Germinal center (tissue), 1 donor: ENCODE measurements at places on chromosomes 4 and X.

- DNase-seq: no peak
Measured at GRCh38 chr4:88859191-88859812, 161.7 kb upstream of the NAP1L5 start.

GRCh38 chr4:82462415-82462831 lies 32.0 kb downstream of the ENOPH1 start:
- DNase-seq: peak; percentile 88

DNA sequence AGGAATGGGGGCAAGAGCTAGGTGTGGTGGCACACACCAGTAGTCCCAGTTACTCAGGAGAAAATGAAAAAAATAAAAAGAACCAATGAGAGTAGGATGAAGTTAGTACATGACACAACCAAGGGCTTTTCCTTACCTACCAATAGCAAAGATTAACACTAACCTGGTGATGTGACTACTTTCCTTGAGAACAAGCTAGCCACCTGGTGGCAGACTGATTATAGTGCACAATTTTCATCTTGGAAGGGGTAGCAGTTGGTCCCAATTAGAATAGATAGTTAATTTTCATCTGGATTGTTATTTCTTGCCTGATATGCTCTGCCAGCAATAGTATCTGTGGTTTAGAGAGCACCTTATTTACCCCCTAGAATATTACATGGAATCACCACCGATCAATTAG lies 1216.8 kb upstream of the PABPC4L start:
- no peak for DNase-seq

DNA sequence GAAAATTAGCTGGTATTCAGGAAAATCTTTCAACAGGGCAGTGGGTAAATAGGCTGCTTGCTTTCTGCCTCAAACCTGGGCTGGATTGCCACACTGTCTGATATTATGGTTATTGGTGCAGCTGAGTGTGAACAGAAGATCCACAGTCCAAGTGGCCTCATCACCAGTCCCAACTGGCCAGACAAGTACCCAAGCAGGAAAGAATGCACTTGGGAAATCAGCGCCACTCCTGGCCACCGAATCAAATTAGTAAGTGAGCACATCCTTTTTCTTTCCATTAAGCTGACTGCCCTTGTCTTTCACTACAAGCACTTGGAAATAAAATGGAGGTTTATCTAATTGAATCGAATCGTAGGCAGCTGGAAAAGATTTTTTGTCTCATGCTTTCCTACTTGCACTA lies 204.7 kb downstream of the TLL1 start:
- no peak for DNase-seq

DNA sequence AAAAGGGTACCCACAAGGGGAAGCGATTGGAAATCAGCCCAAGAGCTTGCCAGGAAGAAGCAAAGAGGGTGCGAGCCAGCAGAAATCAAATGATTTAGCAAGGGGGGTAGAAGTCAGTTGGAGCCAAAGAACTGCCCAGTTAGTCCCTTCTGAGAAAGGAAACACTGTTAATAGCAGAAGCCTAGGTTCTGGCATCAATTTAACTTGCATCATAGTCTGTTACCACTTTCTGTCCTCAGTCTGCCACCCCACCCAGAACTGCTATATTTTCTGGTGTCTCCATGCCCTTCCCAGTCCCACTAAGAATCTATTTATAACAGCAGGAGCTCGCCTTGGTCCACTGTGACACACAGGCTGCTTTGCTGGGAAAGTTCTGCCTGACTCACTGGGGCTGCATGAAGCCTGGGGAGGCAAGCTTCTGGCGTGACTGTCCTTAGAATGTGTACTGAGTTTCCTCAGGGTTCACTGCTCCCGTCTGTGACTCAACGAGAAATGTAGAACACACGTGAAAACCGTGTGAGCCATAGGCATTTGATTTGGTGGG lies 157.8 kb upstream of the TTC29 start:
- DNase-seq: no peak

DNA sequence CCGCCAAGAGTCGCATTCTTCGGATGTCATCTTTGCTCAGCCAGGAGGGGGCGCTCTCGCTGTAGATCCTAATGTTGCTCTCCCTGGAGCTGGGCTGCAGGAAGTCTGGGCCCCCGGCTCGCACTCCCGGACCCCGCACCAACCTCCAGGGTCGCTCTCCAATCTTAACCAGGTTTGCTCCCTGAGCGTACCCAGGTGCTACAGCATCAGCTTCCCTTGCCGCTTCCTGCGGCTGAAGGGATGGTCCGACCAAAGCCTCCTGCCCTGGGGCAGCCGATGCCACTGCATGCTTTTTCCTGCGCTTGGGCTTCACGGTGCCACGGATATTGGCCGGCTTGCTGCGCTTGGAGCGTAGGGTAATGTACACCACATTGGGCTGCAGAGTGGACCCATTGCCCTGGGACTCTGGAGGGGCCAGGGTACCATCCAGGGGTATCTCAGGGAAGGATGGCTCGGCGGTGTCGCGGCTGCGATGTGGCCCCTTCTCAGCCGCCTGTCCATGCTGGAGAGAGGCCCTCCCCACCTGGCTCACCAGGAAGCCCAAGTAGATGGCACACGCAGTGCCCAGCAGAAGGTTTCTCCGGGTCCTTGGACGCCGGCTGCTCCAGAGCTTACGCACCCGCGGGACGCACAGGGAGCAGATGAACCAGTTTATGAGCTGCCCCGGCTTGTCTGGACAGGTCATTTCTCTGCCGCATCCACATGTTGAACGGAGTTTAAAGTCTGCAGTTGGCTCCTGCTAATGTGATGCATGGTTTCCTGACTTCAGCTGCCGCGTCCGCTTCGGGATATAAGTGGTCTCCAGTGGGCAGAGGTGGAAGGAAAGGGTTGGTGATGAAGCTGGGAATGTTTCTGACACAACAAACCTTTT lies 1.9 kb downstream of the GASK1B start:
- no peak for DNase-seq

- no peak for DNase-seq
Measured at GRCh38 chr4:15706646-15707362, 3.9 kb downstream of the BST1 start.

DNA sequence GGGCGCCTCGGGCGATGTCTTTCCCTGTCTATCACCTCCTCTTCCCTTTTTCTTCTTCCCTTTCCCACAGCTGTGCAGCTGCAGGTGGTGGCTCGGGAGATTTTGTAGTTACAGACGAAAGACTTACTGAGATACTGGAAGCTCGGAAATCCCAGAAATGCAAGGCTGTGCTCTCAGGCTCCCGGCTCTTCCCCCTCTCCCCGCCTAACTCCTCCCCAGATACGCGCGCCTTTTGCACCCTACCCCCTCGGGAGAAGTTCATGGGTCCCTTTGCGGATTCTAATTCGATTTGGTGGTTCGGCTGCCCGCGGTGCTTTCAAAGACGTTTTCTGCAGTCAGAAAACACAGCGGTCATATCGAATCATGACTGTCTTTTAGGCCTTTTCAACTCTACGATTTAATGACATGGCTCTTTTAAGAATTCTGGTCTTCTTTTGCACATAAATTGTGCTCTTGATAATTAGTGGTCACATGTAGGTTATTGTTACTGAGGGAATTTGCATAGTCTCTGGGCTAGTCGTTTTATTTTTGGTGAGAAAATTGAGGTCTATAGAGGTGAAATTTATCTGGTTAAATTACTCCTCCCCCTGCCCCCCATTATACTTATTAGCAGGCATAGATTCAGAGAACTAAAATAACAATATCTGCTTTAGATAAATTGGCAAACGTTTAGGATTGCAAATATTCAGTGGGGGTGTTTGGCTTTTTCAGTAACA lies 1.6 kb downstream of the SEPTIN11 start:
- DNase-seq: peak; percentile 39

- no peak for DNase-seq
Measured at GRCh38 chrX:66766318-66766717, 127.4 kb upstream of the EDA2R start.

DNA sequence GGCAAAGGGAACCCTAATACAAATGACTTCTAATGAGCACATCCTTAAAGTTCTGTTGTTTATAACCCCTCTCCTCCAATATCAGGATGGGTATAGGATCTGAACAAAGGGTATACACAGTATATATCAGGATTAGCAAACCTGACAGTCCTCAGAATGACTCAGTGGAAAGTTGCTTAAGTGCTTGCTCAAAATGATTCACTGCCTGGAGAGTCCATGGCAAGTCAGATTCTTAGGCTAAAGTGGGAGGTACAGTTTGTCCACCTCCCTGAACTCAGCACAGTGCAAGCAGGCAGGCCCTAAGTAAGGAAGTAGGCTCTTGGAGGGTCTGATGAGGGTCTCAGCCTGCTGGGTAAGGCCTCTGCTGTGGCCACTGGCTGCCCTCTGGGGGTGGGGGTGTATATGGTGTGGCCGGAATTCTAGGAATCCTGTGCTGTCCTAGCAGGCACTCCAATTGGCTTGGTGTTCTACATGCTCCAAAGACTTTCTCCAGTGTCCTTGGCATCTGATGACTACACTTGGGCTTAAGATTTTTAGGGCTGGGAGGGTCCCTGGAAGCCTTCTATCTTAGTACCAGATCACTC lies 54.3 kb downstream of the CHRDL1 start:
- no peak for DNase-seq

DNA sequence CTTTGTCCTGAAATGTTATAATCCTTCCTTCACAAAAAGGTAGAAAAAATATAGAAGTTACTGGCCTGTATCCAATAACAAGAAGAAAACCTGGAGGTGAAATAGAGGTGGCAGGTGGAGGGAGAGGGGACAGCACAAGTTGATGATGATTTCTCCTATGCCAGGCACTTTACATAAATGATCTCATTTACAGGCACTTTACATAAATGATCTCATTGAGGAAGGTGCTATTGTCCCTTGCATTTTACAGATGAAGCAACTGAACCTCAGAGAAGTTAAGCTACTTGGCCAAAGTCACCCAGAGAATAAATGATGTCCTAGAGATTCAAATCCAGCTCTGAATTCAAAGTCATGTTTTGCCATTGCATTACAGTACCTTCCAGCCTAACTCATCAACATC lies 7.1 kb upstream of the OPHN1 start:
- DNase-seq: no peak

DNA sequence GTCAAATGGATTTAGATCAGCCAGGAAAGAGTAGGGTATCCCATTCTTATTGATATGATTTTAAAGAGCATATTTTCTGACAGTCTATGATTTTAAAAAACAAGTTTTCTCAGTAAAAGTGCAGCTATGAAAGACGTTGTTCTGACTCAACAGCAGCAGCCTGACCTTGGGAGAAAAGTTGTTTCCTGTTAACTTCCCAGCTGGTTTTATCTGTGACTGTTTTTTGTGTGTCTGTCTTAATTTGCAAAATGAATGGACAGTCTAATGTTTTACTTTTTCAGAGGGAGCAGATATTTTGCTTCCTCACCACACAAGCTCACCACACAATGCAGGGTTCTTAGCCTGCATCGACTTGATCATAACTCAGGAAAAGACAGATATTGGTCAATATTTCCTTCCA lies 764 bp upstream of the MTHFD2L start:
- DNase-seq: no peak

DNA sequence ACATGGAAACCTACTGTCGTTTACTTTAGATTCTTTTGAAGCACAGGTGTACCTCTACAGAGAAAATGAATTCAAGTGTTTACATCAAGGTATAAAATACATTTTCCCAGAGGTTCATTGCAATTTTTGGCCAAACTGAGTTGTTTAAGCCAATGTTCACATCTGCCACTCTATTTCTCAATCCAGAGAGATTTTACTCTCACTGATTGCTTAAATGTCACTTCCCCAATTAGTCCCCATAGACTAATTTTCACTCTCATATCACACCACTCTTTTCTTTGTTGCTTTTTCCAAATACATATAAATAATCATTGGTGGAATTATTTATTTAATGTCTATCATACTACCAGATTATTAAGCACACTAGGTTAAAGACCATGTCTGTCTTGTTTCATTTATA lies 271.8 kb downstream of the PPP3CA start:
- DNase-seq: no peak

DNA sequence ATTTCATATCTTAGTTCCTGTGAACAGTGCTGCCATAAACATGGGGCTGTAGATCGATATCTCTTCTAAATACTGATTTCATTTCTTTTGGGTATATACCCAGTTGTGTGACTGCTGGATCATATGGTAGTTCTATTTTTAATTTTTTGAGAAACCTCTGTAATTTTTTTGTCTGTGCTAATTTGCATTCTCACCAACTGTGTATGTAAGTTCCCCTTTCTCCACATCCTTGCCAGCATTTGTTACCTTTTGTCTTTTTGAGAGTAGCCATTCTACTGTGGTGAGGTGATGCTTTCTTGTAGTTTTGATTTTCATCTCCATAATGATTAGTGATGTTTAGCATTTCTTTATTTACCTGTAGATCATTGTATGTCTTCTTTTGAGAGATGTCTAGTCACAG lies 2086.5 kb upstream of the TENM3 start:
- DNase-seq: no peak

DNA sequence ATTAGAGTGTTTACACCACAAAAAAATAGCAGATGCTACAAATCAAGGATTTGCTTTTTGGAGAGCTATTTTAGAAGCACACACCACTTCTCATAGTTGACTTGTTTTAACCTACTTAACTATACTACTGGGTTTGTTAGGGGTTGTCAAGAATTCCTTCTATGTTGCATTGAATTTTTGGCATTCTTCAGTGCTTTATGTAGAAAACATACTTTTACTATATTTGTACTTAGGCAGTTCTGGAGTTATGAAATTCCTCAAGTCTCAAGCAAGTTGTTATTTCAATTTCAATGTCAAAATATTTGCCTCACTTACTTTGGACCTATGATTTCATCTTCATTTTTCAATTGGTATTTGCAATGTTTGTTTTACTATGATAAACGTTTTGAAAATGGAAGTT lies 449.6 kb downstream of the GLUD2 start:
- DNase-seq: no peak

DNA sequence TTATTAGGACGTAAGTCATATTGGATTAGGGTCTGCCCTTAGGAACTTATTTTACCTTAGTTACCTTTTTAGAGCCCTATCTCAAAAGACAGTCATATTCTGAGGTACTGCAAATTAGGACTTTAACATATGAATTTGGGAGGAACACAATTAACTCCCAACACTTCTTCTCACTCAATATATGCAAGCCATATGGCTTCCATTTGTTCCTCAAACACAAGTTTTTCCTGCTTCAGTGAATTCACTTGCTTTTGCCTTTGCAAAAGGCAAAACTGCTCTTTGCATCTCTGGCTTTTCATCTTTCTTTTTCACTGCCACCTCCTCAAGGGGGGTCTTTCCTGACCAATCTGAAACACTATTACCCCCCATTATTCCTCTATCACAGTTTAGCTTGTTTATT lies 220.3 kb downstream of the KCTD8 start:
- no peak for DNase-seq

GRCh38 chrX:125492439-125492838 lies 172.8 kb downstream of the TEX13C start:
- no peak for DNase-seq

DNA sequence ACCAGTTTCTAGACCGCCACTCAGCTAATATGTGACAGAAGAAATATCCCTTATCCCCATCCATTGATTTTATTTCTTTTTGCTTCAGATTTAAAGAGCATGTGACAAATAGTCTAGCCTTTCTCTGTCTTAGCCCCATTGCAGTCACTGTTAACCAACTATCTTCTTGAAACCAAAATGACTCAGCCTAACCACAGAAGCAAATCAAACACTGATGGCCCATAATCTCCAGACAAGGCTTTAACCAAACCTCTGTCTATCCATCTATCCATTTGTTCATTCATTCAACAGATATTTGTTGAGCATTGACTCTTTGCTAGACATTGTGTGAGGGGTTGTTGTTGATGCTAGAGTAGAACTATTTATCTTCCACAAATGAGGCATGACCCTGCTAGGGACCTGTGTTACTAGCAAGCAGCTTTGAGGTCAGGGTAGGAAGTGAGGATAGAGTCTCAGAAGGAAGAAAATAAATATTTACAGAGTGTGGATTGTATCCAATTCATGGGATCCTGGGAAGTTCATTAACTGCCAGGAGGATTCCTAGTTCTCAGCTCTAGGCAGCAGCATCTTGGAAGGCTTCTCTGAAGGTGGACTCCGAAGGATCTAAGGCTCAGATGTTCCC lies 22.5 kb downstream of the HNRNPH2 start:
- DNase-seq: no peak
